ENCODE measurements at places on chromosomes 3 and 15.

DNA sequence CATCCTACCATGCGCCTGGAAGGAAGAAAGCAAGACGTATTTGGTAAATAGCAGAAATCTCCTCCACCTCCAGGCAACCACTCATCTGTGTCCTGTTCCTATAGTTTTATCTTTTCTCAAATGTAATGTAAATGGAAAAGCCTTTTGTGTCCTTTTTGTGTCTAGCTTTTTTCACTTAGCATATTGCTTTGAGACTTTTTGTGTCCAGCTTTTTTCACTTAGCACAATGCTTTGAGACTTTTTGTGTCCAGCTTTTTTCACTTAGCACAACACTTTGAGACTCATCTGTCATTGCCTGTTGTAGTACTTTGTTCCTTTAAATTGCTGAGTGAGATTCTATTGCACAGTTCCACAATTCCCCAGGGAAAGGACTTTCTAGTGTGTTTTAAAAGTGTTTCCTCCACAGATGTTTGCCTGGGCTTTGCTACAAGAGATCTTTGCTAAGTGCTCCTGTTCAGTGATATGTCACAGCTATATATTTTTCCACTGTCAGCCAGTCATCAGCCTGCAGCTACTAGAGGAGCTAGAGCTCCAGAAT lies 27.9 kb upstream of the MUC13 start:
- DNase-seq, result peak; percentile 37

DNA sequence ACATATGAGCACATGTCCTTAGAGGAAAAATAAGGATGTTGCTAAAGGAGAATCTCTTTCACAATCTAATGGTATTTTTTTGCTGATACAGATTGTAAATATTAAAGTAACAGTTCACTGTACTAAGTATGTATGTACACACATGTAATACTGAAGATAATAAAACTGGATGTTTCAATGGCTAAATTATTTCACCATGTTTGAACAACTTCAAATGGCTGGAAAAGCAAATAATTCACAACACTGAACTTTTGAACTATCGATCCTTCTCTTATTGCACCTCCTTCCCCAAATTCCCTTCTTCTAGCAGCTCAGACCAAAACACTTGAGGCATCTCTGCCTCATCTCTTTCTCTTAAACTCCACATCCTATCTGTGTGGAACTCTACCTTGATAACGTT lies 149.5 kb downstream of the EPHA3 start:
- DNase-seq, result no peak

- peak; percentile 62 for DNase-seq
Observed at GRCh38 chr3:132726341-132726823, 4.2 kb upstream of the NPHP3 start.

DNA sequence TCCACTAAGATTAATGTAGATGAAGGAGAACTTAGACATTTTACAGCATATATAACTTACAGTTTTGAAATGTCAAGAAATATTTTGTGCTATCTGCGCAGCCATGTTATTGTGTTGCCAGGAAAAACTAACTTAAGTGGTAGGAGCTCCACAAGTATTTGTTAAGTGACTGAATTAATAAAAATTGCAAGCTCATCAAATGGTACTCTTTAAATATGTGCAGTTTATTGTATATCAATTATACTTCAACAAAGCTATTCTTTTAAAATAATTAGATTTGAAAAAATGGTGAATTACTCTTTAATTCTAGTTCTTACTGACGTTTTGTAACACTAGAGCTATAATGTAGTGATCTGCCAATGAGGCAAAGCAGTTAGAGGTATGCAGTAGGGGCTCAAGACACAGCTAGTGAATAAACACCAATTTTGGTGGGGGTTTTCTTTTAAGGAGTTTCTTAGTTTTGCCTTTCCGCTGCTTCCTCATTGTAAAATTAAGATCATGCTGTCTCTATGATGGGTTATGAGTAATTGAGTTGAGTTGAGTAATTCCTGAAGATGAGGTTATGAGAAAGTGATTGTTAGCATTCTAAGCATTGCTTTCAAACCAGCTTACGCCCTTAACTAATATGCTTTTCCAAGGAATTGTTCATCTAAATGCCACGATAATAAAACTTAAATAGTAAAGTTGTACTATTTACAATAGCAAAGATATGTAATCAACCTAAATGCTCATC lies 10.9 kb upstream of the LXN start:
- DNase-seq, result no peak

- no peak for DNase-seq
Observed at GRCh38 chr3:31022716-31023115, 128.3 kb upstream of the GADL1 start.

- DNase-seq, result no peak
Observed at GRCh38 chr3:169044331-169045113, 619.0 kb downstream of the MECOM start.

GRCh38 chr15:77060546-77060945 lies 10.4 kb downstream of the TSPAN3 start:
- DNase-seq, result no peak

DNA sequence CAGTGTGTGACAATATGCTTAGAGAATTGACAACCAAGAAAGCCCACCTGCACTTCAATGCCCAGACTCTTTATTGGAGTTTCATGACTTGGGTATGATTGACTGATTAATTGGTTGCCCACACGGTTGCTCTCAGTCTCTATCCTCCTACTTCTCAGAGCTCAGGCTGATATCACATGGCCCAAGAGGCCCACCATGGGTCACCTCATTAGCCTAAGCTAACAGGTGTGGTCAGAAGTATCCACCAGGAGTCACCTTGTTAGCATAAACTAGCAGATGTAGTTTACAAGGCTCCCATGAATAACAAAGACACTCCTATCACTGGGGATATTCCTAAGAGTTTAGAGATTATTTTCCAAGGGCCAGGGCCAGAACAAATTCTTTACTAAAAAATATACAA lies 120.2 kb upstream of the MBNL1 start:
- no peak for DNase-seq

DNA sequence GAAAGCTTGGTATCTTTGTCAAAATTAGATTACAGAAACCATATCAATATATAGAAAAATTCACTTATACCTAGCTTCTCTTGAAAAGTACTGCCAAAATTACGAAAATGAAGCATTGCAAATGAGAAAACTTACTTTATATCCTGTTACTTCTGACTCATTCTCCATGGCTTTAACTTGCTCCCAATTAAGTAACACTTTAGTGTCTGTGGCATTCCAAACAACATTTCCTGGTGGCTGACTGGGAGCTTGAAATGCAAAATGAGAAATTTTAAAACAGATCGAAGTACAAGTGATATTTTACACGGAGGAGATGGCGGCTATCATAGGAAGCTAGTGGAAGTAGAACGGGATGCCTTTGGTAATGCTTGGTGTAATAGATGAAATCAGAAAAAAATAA lies 347.3 kb downstream of the CNTN3 start:
- DNase-seq, result no peak

- DNase-seq, result peak; percentile 19
Observed at GRCh38 chr3:129974833-129975704, 549 bp downstream of the TRH start.

DNA sequence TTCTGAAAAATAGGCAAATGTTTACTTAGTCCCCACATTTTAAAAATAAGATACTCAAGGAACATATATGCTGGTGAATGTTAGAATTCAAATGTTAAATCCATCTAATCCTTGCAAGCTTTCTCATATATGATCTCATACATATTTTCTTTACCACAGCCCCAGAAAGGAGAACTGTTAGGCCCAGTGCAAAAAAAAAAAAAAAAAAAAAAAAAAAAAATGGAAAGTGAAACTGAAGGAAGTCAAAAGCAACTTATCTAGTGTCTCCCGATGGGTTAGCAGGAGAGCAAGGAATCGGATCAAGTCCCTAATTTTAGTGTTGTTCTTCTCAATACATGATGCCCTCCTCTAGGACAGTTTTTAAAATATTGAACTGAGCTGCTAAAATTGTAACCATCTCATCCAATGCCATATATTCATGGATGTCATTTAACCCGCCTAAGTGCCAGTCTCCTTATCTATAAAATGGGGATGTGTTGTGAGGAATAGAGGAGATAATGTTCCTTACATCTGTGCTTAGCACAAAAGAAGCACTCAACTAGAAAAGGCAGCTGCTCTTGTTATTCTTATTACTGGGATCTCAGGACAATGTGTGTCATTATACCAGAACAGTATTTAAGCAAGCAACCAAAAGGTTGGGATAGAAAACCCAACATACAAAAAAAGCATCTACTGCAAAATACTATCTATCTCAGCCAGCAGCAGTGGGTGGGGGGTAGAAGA lies 279.7 kb downstream of the MAGI1 start:
- DNase-seq, result no peak

GRCh38 chr3:99023590-99024192 lies 122.2 kb upstream of the DCBLD2 start:
- DNase-seq, result peak; percentile 74

DNA sequence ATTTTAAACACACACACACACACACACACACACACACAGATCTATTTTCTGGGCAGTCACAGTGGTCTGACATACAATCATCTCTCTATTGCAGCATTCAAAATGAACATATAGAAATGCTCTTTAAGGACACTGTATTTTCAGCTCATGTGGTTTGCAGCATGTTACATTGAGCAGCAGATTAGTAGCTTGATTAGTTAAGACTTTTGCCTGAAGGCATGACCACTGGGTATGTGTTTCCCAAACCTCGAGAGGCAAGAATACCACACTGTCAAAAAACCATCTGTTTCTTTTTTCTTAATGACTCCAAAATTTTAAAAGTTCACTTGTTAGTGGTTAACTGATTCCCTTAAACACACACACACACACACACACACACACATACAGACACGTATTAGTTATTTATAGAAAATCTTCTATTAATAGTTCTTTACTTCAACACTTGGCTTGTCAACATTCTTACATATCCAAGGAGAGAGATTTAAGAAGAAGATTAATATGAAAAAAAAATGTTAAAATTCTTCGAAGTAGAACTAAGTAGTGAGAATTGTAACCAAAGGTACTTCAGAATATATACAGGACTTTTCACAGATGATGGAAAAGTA lies 518.2 kb downstream of the CADM2 start:
- DNase-seq, result no peak

GRCh38 chr3:30811151-30811795 lies 83.2 kb downstream of the GADL1 start:
- no peak for DNase-seq

- peak; percentile 47 for DNase-seq
Observed at GRCh38 chr3:17258823-17259436, 374.2 kb downstream of the PLCL2 start.

- DNase-seq, result no peak
Observed at GRCh38 chr15:75659928-75660645, 12.4 kb downstream of the SNX33 start.

DNA sequence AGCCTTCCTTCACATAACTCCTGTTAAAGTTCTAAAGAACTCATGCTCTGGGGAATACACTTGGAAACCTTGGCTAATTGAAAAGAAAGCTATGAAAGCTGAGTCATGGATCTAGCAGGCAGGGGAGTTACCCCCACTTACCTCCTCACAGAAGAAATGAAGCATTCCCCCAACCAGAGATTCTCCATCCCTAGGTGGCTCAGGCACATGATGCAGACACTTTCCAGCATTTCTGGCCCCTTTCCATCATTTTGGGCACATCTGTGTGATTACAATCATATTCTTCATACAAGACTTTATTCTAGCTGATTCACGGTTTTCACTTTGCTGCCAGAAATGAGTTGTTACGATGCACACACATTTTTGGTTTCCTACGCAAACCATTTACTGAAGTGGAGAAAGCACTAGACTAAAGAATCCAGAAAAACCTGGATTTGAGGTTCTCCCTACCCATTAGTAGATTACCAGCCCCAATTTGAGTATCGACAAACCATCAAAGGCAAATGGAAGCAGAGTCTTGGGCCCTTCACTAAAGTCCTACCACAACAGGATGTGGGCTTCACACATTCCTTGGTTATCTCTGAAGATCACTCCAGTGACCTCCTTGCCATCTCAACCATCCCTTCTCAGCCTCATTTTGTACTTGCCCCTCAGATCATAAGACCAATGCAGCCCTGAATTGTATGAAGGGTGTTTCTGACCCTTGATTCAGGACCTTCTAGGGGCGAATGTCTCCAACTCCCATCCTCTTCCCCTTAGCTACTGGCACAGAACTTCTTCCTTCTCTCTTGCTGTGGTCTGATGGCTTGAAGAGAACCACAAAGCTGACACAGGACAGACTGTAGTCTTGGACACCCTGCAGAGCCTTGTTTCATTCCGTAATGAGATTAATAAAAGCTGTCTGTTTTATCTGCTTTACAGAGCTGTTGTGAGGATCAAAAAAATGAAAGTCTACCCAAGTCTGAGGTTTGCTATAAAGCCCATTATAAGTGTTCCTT lies 42.5 kb upstream of the SNRK start:
- DNase-seq, result peak; percentile 23

GRCh38 chr3:45026038-45026437 lies at the start of gene CLEC3B:
Gene CLEC3B (plus strand): TSS chr3:45026303. CDS start chr3:45026363, 60 bp downstream.
- no peak for DNase-seq
